Esophagus squamous epithelium (tissue), 5 donors: ENCODE measurements at places on chromosomes 1 and 21. TPM values are rescaled to one million over a fixed set of nuclear protein-coding genes. Genes with fewer than 3 reads are reported as not detected.

- H3K27me3 ChIP-seq = no peaks in the 10 kb centered on the region
- DNase-seq = no peak
- H3K36me3 ChIP-seq = no peaks in the 10 kb centered on the region
- no peak overlapping the region for H3K4me3 ChIP-seq
- H3K4me1 ChIP-seq = no peaks in the 10 kb centered on the region
These were observed 13.1 kb upstream of the LPGAT1 start for GRCh38 chr1:211843507-211844298.

- H3K4me1 ChIP-seq = no peaks in the 10 kb centered on the region
- H3K27ac ChIP-seq = no peak overlapping the region
- DNase-seq = no peak
- no peak overlapping the region for H3K4me3 ChIP-seq
- H3K27me3 ChIP-seq = no peaks in the 10 kb centered on the region
- H3K36me3 ChIP-seq = no peaks in the 10 kb centered on the region
These were observed 282.7 kb downstream of the NPHP4 start for GRCh38 chr1:5709461-5709975.

- no peak overlapping the region for H3K27ac ChIP-seq
- DNase-seq = no peak
- H3K4me3 ChIP-seq = no peak overlapping the region
- H3K36me3 ChIP-seq = no peaks in the 10 kb centered on the region
These were observed 137.7 kb downstream of the LEPR start for GRCh38 chr1:65558215-65558614.

- no peak overlapping the region for H3K4me3 ChIP-seq
- DNase-seq = no peak
- no peaks in the 10 kb centered on the region for H3K36me3 ChIP-seq
- H3K27ac ChIP-seq = peak overlapping the region; percentile 34
- H3K27me3 ChIP-seq = no peaks in the 10 kb centered on the region
These were observed 101.1 kb downstream of the JAK1 start for GRCh38 chr1:64865105-64865757.

- H3K27me3 ChIP-seq = no peaks in the 10 kb centered on the region
- H3K36me3 ChIP-seq = no peaks in the 10 kb centered on the region
- no peak overlapping the region for H3K4me3 ChIP-seq
These were observed 196.7 kb downstream of the PBX1 start for GRCh38 chr1:164755690-164756089.

DNA sequence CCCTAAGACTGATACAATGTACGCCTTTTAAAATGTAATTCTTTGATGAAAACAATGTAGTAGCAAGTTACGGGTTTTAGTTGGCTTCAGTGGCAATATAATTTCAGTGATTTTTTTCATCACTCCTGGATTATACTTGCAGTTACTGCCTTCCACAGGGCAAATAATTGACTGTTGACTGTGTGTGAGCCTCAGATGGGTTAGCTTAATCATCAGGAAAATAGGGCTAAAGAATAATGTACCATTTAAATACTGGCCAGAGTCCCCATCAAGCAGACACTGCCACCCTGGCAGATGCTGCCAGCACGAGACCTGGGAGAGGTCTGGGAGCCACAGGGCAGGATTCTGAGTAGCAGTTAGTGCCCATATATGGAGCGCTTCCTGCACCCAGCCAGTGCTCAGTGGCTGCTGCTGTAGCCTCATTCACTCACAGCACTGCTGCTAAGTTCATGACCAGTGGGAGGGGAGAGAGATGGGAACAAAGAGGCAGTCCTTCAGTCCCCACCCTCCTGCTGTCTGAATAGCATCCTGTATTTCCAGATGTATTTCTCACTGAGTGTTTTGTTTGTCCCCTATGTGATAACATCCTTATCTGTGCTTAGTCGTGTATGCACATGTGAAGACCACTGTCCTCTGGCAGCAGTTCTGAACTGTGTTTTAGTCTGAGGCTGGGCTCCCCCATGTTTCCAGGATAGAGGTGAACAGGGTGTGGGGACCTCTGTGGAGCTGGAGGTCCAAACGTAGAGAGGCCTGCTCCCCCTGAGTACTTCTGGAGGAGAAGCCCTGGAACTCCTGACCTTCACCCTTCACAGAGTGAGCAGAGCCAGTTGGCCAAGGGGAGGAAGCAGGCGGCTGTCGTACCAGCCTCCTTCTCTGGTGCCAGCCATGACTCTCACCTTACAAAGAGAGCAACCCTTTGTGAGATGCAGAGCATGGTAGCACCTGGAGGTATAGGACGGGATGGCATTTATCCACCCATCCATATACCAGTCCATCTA lies 80.4 kb downstream of the ADARB1 start:
- peaks cover 39% of the 10 kb centered on the region for H3K4me1 ChIP-seq
- H3K27me3 ChIP-seq = no peaks in the 10 kb centered on the region
- no peak overlapping the region for H3K27ac ChIP-seq
- H3K36me3 ChIP-seq = no peaks in the 10 kb centered on the region
- H3K4me3 ChIP-seq = no peak overlapping the region
- DNase-seq = no peak

GRCh38 chr1:225755671-225756319 lies 21.8 kb upstream of the SRP9 start:
- H3K27me3 ChIP-seq = no peaks in the 10 kb centered on the region
- no peaks in the 10 kb centered on the region for H3K36me3 ChIP-seq
- H3K4me1 ChIP-seq = no peaks in the 10 kb centered on the region
- H3K27ac ChIP-seq = peak overlapping the region; percentile 1
- no peak overlapping the region for H3K4me3 ChIP-seq

- H3K36me3 ChIP-seq = no peaks in the 10 kb centered on the region
- no peak overlapping the region for H3K4me3 ChIP-seq
- no peak overlapping the region for H3K27ac ChIP-seq
- H3K27me3 ChIP-seq = no peaks in the 10 kb centered on the region
- no peak for DNase-seq
These were observed 480.4 kb upstream of the ZRANB2 start for GRCh38 chr1:71561206-71561605.

GRCh38 chr1:26278724-26279455 lies 996 bp upstream of the SH3BGRL3 start:
- H3K27me3 ChIP-seq = no peaks in the 10 kb centered on the region
- H3K27ac ChIP-seq = peak overlapping the region; percentile 99
- no peak for DNase-seq
- H3K4me1 ChIP-seq = peaks cover 93% of the 10 kb centered on the region

Gene CFHR3
- not detected for total RNA-seq

DNA sequence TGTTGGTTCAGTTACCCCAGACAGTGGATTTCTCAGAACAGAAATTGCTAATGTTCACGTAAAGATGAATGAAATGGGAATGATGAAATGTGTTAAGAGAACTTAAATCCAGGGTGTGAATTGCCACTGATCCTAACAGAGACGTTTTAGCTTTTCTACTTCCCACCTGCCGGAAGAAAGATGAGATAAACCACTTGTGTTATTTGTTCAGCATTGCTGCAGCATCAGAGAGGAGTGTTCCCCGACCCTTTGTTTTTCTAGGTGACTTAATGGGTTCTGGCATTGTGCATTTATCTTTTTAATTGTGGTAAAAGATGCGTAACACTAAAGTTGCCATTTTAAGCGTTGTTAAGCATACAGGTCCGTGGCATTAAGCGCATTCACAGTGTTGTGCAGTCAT lies 122.3 kb downstream of the GALNT2 start:
- no peak overlapping the region for H3K27ac ChIP-seq
- H3K4me3 ChIP-seq = no peak overlapping the region
- H3K27me3 ChIP-seq = no peaks in the 10 kb centered on the region
- peaks cover 21% of the 10 kb centered on the region for H3K4me1 ChIP-seq
- DNase-seq = no peak

Gene POGK
- total RNA-seq = 27.4 TPM

DNA sequence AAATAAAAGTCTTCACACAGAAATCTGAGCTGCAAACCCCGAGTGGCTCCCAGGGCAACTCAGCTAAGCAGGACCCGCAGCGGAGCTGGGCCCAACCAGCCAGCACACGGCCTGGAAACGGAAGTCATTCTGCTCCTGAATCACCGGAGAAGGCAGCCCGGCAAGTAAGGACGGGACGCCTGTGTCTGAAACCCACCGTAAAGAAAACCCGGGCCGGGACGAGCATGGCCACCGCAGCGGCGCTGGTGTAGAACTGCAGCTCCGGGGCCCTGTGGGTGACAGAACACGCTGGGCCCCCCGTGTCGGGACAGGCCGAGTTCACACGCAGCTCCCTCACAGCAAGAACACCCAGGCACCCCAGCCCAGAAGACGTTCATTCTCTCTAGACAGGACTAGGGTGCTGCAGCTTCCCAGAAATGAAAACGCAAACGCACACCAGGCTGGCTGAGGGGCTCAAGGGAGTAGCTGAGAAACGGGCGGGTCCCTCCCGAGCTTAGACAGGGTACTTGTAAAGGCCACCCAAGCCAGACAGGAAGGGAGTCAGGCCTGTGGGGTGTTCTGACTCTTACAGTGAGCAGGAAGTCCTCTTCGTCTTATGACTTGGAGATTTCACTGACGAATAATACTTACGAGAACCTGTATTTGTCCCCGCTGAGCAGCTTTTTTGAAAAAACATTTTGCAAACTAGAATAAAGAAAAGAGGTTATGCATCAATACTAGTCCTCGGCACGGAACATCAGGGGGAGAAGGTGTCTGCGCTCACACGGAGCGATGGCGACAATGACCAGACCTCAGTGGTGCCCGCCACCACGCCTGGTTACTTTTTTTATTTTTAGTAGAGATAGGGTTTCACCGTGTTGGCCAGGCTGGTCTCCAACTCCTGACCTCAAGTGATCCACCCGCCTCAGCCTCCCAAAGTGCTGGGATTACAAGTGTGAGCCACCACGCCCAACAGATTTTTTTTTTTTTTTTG lies 10.9 kb upstream of the CDK11B start:
- DNase-seq = no peak
- no peaks in the 10 kb centered on the region for H3K4me1 ChIP-seq
- no peak overlapping the region for H3K27ac ChIP-seq
- H3K4me3 ChIP-seq = no peak overlapping the region
- no peaks in the 10 kb centered on the region for H3K27me3 ChIP-seq

- no peaks in the 10 kb centered on the region for H3K27me3 ChIP-seq
- no peak overlapping the region for H3K27ac ChIP-seq
- H3K4me1 ChIP-seq = no peaks in the 10 kb centered on the region
- DNase-seq = no peak
- peaks cover 61% of the 10 kb centered on the region for H3K36me3 ChIP-seq
- no peak overlapping the region for H3K4me3 ChIP-seq
These were observed 10.4 kb upstream of the GALE start for GRCh38 chr1:23810818-23811540.

DNA sequence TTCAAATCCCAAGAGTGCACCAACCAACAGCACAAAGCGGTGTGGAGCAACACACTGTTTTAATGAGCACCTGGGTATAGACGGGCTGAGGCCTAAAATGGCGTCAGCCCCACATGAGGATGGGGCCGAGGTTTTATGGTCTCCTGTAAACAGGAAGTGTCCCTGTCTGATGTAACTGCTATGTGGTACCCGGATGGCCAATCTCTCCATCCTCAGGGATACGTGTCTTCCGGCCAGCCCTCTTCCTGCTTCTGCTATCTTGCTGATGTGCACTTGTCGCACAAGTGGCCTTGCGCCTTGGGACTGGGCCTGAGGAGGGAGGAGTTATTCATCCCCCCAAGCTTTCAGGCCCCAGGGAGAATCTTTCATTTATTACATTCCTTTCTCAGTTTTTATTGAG lies 73.5 kb downstream of the CNST start:
- no peak overlapping the region for H3K27ac ChIP-seq
- no peak for DNase-seq
- H3K36me3 ChIP-seq = peaks cover 8% of the 10 kb centered on the region
- no peaks in the 10 kb centered on the region for H3K27me3 ChIP-seq

- DNase-seq = no peak
- H3K36me3 ChIP-seq = no peaks in the 10 kb centered on the region
- peak overlapping the region; percentile 85 for H3K4me3 ChIP-seq
These were observed 1.6 kb downstream of the CASZ1 start for GRCh38 chr1:10794724-10795275.

DNA sequence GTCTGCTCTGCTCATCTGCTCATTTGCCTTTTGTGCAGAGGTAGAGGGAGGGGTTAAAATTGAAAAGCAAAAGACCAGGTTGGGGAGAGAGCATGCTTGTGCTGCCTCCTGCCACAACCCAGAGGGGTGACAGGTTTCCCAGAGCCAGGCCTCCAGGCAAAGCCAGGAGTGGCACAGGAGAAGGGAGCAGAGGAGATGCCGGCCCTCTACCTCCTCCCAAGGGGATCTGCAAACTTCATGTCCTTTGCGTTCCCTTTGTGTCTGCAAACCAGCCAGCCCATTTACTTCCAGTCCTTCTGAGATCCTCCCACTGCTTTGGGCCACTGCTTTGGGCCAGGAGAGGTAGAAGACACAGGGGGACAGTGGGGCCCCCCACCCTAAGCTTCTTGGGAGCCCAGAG lies 67.8 kb downstream of the EPHB2 start:
- H3K4me1 ChIP-seq = peaks cover 30% of the 10 kb centered on the region
- H3K4me3 ChIP-seq = no peak overlapping the region
- no peaks in the 10 kb centered on the region for H3K27me3 ChIP-seq
